ENCODE measurements at places on chromosomes 11 and 22.
A peak's percentile ranks its signal among the peaks of the same experiment; 100 is the strongest.

DNA sequence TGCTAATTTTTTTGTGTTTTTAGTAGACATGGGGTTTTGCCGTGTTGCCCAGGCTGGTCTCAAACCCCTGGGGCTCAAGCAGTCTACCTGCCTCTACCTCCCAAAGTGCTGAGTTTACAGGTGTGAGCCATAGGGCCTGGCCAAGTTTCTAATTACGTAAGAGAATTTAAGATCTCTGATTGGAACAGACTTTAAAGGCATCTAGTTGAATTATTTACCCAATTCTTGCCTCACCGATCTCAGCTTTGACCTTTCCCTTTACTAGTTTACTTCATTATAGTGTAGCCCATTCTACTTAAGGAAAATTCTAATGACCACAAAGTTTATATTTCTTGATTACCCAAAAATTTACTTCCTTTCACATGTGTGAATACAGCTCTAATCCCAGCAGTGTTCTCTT, 81.6 kb downstream of the YAP1 start:
- DNase-seq = no peak

DNA sequence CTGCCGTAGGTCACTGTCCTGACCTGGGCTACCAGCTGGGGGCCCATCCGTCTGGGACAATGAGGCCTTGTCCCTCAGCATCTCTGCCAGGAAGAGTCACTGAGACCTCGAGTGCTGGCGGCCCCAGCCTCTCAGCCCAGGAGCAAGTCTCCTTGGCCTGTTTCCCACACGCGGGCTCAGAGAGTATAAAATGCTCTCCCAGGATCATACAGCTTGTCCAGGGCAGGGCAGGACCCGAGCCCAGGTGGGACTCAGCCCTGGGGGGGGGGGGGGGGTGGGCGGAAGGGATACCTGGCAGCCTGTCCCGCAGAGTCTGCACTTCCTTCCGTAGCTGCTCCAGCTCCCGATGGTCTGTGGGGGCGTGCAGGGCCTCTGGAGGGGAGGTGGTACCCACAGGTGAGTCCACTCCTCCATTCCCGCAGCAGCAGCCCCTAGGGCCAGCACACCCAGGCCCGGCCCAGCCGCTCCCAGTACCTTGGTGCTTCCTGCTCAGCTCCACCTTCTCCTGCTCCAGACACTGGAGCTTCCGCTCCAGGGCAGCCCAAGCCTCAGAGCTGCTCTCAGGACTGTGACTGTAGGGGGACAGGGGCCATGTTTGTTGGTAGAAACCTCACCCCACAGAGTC, 7.9 kb downstream of the CDC42BPG start:
- no peak for DNase-seq

- DNase-seq = no peak
Measured at GRCh38 chr11:73414977-73415651, 38.9 kb downstream of the RELT start.

DNA sequence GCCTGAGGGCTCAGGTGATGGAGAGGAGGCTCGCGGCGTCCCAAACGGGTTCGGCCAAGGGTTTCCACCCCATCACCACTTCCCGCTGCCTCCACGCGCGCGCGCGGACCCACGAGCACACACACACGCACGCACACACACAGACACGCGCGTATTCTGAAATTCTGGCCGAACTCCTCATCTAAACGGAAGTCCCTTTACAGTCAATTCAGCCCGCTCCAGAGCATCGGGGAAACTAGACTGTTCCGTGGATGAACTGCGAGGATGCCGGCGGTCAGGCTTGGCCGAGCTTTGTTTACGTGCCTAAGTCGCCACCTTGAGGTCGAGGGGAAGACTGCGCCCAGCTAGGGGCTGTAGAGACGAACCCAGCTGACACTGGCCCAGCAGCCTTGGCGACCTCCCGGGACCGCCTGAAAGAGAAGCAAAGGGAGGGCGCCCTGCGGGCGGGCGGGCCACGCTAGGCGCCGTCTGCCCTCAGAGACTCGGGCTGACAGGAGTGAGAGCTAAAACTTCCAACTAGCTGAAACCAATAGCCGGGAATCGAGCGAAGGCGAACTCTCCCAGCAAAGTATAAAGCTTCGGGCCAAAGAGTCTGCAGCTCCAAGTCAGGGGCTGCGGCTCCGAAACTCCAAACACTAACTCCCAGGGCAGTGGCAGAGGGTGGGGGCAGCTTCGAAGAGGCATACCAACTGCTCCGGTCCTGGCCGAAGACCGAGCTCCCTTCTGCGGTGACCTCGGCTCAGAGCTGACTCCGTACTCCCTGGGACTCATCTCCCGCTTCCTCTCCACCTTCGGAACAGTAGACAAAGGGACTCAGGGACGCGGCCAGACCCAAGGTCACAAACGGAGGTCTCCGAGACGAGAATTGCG, 124.7 kb upstream of the C11orf58 start:
- DNase-seq = peak; percentile 72

DNA sequence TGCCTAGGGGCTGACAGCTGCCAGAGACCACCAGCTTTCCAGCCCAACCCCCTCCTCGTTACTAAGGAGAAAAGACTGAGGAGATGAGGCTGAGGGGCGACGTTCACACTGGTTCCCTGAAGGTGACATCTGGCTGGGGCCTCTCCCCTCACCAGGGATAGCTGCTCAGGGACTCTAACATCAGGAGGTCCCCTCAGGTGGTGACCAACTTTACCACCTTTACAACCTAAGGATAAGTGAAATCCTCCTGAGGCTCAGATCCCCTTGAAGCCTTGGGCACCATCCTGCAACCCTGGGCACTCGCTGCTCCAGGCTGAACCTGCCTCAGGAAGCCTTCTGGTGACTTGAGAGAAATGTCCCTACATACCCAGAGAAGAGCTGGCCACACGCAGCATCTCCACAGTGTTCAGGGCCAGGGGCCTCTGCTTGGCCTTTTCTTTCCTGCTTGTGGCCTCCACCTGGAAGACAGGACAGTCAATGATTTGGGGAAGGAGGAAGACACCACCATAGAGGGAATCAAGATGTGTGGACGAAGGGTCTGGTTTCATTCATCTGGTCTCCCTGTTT, 12.4 kb upstream of the PPM1F start:
- no peak for DNase-seq

DNA sequence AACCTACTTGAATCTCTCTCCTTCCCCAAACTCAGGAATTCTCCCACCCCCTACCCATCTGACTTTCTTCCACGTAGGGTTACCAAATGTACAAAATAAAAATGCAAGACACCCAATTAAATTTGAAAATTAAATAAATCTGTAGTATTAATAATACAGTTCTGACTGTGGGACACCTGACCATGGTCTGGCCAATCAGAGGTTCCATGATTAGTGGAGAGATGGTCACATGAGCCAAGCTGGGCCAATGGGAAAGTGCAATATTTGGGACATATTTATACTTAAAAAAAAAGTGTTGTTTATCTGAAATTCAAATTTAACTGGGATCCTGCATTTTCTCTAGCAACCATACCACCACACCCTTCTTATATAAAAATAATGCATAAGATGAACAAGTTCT, 29.8 kb upstream of the ASPHD2 start:
- no peak for DNase-seq

Measured in RKO (cell line).